ENCODE measurements at places on chromosomes 7 and 10.
A peak's percentile ranks its signal among the peaks of the same experiment; 100 is the strongest.

- H3K4me3 ChIP-seq: no peak overlapping the region
- no peak for DNase-seq
- H3K36me3 ChIP-seq: peaks cover 22% of the 10 kb centered on the region
Observed at GRCh38 chr10:67808704-67809103, 29.3 kb downstream of the DNAJC12 start.

GRCh38 chr10:90447831-90448230 is 410.0 kb downstream of the HTR7 start:
- no peak overlapping the region for H3K27ac ChIP-seq
- H3K36me3 ChIP-seq: no peaks in the 10 kb centered on the region
- no peak for DNase-seq
- no peak overlapping the region for H3K4me3 ChIP-seq
- no peaks in the 10 kb centered on the region for H3K4me1 ChIP-seq

DNA sequence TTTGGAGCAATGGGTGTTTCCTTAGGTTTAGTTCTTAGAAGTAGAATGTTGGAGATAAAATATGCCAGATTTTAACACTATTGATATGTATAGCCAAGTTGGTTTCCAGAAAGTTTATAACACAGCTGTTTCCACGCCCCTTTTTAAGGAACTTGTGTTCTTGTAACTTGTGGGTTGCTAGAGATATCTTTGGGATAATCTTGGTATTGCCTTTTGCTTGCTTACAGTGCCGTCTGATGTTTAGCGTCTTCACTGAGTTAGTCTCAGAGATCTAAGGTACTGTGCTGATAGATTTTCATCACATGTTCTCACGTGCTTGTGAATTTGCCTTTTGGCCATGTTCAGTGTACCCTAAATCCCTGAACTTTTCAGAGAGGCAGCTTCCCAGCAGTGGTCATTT is 12.4 kb downstream of the TMEM248 start:
- no peak overlapping the region for H3K27ac ChIP-seq
- H3K27me3 ChIP-seq: peaks cover 2% of the 10 kb centered on the region
- H3K36me3 ChIP-seq: peaks cover 52% of the 10 kb centered on the region
- no peak for DNase-seq

DNA sequence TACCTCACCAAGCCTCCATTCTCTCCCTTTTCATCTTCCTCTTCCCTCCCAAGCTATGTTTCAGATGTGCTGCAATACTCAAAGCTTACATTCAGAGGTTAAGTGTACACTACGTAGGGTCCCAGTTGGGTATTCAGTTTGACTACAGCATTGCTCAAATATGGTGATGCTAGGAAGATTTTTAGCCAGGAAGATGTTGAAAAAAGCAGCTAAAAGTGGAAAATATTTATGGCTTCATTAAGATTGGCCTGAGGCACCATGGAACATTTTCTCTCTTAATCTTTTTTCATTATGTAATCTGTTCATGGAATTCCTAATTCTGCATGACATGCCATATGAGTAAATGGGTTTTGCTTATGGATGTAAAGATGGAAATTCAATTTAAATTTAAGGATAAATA is 72.0 kb upstream of the ABCB5 start:
- no peak for DNase-seq
- peaks cover 9% of the 10 kb centered on the region for H3K4me1 ChIP-seq
- no peaks in the 10 kb centered on the region for H3K36me3 ChIP-seq
- H3K27ac ChIP-seq: no peak overlapping the region

DNA sequence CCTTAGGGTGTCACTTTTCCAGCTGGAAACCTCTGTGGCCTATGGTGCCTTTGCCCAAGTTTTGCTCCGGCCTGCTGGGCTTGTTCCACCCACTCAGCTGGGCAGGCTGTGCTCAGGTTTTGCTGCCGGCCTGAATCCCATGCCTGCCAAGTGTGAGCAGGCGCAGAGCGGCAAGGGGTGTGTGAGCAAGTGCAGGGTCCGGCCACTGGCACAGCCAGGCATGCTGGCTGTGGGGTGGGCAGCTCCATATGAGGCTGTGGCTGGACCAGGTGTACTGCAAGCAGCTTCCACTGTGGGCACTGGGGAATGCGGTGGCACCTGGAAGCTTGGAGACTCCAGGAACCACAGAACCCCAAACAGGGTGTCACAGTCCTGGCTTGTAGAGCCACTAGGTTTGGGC is 92.1 kb downstream of the AUTS2 start:
- no peak overlapping the region for H3K27ac ChIP-seq
- DNase-seq: no peak
- peaks cover 39% of the 10 kb centered on the region for H3K4me1 ChIP-seq
- H3K27me3 ChIP-seq: peaks cover 8% of the 10 kb centered on the region

- H3K27me3 ChIP-seq: peaks cover 10% of the 10 kb centered on the region
- no peak overlapping the region for H3K27ac ChIP-seq
- no peaks in the 10 kb centered on the region for H3K36me3 ChIP-seq
- no peak overlapping the region for H3K4me3 ChIP-seq
- DNase-seq: no peak
Observed at GRCh38 chr7:3309140-3309539, 8.1 kb downstream of the SDK1 start.

GRCh38 chr10:5461914-5462840 is 37.2 kb downstream of the CALML5 start:
- H3K4me3 ChIP-seq: no peak overlapping the region
- H3K36me3 ChIP-seq: peaks cover 52% of the 10 kb centered on the region
- H3K4me1 ChIP-seq: peaks cover 38% of the 10 kb centered on the region
- peak overlapping the region; percentile 7 for H3K27ac ChIP-seq
- peaks cover 6% of the 10 kb centered on the region for H3K27me3 ChIP-seq
- no peak for DNase-seq

- H3K4me1 ChIP-seq: peaks cover 38% of the 10 kb centered on the region
- H3K4me3 ChIP-seq: no peak overlapping the region
- no peak overlapping the region for H3K27ac ChIP-seq
- no peak for DNase-seq
- H3K27me3 ChIP-seq: peaks cover 6% of the 10 kb centered on the region
Observed at GRCh38 chr10:132644527-132645246, 107.1 kb downstream of the INPP5A start.

DNA sequence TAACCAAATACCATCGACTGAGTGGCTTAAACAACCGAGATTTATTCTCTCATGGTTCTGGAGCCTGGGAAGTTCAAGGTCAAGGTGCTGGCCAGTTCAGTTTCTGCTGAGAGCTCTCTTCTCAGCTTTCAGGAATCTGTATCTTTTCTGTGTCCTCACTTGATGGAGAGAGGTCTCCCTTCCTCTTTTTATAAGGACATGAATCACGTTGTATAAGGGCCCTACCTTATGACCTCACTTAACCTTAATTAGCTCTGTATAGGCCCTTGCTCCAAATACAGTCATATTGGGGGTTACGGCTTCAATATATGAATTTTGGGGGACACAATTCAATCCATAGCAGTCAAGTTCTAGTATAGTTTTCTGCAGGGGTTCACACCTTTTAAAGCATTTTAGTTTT is 135.2 kb upstream of the ADO start:
- peaks cover 17% of the 10 kb centered on the region for H3K27me3 ChIP-seq
- H3K27ac ChIP-seq: no peak overlapping the region
- no peak for DNase-seq
- no peak overlapping the region for H3K4me3 ChIP-seq

GRCh38 chr7:146683439-146683838 is 566.8 kb downstream of the CNTNAP2 start:
- no peaks in the 10 kb centered on the region for H3K27me3 ChIP-seq
- H3K27ac ChIP-seq: no peak overlapping the region
- H3K36me3 ChIP-seq: no peaks in the 10 kb centered on the region
- H3K4me1 ChIP-seq: no peaks in the 10 kb centered on the region
- no peak overlapping the region for H3K4me3 ChIP-seq
- DNase-seq: no peak

DNA sequence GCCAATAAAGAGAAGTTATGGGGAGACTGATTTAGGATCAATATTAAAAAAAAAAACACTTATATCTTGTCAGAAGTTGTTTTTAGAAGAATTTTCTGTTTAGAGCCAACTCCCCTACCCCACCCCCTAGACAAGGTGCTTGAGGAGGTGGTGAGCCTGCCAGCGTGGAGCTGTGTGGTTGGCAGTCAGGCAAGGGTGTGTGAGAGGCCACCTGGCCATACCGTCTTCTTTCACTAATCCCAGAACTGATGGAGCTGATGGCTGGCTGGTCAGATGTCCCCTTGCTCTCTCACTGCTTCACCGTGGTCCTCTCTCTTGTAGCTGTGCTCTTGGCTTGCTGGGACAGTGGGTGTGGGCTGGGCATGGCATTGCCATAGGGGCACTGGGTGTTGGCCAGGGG is 34.3 kb downstream of the NACAD start:
- H3K36me3 ChIP-seq: peaks cover 53% of the 10 kb centered on the region
- no peak overlapping the region for H3K4me3 ChIP-seq

Measured in nephron progenitor cell (in vitro differentiated cells).